Activated T-cell treated with anti-CD3 and anti-CD28 coated beads, Interleukin-2, amount 50 U/mL, for 48 hours (primary cell): ENCODE measurements at places on chromosomes 7 and 10.

DNA sequence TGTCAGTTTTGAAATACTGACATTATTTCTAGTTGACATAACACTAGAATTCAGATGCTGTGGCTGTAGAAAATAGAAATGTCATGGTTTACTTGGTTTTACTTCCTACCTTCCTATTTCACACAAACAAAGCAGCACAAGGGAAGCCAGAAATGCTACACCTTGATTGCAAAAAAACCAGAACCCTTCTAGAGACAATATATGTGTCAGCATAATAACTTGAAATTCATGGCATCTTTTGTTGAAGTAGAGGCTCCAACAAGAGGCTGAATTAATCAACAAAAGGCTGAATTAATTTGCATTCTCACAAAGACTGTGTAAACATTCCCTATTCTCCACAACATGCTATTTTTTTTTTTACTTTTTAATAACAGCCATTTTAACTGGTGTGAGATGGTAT, 25.2 kb downstream of the ZNF117 start:
- DNase-seq = no peak

- no peak for DNase-seq
Observed at GRCh38 chr10:64261676-64262075, 740.5 kb downstream of the REEP3 start.

GRCh38 chr7:20519645-20520044, 95.8 kb upstream of the ABCB5 start:
- no peak for DNase-seq

DNA sequence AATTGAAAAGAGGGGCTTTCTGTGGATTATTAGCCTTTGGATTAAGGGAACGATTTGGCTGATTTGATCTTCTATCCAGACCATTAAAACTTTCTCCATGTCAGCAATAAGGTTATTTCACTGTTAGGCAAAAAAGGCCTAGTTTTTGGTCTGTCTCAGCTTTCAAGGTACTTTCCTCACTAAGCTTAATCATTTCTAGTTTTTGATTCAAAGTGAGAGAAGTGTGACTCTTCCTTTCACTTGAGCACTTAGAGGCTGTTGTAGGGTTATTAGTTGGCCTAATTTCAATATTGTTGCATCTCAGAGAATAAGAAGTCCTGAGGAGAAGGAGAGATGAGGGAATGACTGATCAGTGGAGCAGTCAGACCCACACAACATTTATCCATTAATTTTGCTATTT, 596.0 kb upstream of the TPK1 start:
- no peak for DNase-seq

DNA sequence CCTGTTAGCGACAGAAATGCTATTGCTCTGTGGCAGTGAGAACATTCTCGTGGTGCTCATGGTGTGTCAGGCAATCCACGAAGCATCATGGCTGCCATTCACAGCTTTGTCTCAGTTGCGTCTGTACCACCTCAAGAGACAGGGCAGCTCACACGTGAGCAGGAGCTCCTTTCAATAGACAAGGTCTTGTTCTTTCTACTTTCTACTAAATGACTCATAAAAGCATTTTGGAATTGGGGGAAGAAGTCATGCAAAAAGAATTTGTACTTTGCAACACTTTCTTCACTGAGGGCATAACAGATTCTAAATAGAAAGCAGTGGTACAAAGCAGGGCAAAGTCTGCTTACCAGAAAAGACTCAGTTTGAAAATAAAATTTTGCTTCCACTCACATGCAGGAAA, 638.5 kb downstream of the PHTF2 start:
- no peak for DNase-seq

GRCh38 chr10:905503-905902, 26.0 kb downstream of the LARP4B start:
- no peak for DNase-seq

- DNase-seq = no peak
Observed at GRCh38 chr7:158766570-158767281, 62.1 kb upstream of the NCAPG2 start.

GRCh38 chr7:64045301-64046040, at the start of gene ZNF727:
Gene ZNF727 (plus strand): TSS chr7:64045434. CDS start chr7:64045622, 188 bp downstream.
- DNase-seq = peak; percentile 19

- no peak for DNase-seq
Observed at GRCh38 chr7:29946428-29947186, 43.0 kb downstream of the SCRN1 start.

DNA sequence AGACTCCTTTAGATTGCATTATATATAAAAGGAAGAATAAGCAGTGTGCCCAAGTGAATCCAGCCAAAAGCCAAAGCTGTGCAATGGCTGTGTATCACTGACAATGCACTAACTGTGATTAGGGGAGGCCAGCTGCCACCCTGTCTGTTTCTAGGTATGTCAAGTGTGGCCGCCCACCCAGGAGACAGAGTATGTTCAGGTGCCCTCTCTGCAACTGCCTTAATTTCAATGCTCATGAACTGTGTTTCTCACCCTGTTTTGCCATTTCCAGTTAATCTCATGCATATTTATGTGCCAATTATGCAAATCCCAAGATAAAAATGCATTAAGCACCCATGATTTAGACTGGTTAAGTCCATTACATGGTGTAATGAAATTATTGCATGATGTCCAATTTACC, 159.4 kb downstream of the FRMD4A start:
- no peak for DNase-seq

- DNase-seq = no peak
Observed at GRCh38 chr10:65194126-65194525, 1672.9 kb downstream of the REEP3 start.

DNA sequence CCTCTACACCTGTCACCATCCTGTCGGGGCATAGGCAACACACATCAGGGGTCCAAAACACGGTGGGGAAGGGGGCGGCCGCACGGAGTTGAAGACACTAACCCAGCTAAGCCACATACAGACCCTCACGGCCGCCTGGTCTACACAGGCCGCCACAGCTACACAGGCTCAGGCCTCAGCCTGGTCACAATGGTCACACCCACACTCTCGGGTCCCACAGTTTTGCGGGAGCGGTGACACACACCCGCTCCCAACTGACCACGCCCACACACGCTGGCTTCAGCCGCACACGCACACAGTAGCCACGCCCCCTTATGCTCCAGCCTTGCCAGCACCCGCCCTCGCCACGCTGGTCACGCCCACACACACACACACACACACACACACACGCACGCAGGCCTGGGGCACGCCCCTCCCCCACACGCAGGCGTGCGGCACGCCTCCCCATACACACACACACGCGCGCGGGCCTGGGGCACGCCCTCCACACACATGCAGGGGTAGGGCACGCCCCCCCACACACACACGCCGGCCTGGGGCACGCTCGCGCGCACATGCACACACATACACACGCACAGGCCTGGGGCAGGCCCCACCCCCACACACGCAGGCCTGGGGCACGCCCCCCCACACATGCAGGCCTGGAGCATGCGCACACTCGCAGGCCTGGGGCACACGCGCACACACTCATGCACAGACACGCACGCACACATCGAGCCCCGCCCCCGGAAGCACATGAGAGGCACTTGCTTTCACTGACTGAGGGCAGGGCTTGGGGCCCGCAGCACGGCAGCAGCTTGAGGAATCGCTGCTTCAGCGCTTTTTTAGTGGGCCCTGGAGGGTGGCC, 12.3 kb upstream of the OGA start:
- DNase-seq = peak; percentile 92

- no peak for DNase-seq
Observed at GRCh38 chr10:71893258-71893815, 42.3 kb upstream of the PSAP start.

DNA sequence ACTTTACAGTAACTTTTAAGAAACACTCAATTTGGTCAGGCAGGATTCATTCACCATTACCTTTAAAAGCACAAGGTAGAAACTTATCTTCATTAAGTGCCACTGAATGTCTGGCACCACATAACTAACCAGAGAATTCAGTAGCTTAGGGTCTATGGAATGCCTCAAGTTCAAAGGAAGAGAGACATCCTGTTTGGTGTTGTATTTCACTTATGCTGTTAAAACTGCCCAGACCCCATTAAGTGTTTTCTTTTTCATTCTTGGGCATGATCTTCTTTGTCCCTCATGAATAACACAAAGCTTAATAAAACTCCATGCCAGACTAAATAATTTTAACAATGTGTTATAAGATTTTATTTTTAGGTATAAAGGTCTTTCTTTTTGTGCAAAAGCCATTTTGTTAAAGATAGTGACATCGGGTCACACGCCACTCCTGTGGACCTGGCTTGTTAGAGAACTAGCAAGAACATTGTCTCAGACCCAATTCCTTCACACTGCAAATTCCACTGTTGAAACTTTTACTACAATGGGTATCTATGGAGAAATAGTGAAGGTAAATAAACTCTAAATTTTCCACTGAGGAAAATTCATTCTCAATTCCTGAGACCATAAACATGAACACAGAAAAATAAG, 221.0 kb downstream of the TWIST1 start:
- DNase-seq = no peak

DNA sequence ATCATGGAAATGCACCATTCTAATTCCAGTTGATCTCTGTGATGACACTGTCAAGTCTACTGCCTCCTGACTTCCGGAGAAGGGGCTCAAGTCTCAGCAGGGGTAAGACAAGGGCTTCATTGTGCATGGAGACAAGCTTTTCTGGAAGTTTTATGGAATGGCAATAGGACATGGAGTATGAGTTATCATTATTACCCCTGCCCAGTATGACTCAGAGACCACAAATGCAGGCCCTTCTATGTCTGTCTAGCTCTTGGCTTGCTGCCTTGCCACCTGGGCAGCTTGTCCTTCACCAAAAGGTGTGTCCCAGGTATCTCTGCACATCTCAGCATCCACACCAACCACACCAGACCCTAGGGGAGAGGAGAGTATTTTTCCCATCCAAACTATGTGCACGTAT, 34.9 kb upstream of the KIAA1217 start:
- no peak for DNase-seq

- DNase-seq = no peak
Observed at GRCh38 chr10:129028451-129028850, 438.6 kb upstream of the MGMT start.

DNA sequence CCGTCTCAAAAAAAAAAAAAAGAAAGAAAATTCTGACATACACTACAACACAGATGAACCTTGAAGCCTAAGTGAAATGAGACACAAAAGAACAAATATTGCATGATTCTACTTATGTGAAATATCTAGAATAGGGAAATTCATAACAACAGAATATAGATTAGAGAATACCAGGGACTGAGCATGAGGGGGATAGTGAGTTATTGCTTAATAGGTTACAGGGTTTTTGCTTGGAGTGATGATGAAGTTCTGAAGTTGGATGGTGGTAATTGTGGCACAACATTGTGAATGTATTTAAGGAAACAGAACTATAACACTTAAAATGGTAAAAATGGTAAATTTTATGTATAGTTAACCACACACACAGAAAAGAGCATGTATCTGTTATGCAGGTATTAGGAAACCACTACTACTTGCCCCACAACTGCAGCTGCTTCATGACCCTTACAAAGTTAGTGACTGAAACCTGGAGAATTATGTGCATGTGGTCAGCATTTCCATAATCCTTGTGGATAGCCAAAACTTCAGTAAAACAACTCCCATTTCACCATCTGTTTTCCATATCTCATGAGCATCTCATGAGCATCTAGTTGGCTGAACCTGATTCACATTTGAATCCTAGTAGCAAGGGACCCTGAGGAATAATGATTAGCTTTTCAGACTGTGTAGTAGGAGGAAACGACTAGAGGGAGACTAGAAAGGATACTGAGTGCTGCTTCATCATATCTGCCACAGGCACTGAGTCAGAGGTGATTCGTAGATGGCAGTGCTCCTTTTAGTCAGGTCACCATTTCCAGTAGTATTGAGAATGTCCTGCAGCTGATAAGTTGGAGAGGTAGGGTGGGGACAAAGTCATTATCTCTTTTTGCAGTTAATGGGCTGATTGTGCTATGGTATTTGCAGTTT, 26.3 kb downstream of the SAMD8 start:
- DNase-seq = peak; percentile 45

DNA sequence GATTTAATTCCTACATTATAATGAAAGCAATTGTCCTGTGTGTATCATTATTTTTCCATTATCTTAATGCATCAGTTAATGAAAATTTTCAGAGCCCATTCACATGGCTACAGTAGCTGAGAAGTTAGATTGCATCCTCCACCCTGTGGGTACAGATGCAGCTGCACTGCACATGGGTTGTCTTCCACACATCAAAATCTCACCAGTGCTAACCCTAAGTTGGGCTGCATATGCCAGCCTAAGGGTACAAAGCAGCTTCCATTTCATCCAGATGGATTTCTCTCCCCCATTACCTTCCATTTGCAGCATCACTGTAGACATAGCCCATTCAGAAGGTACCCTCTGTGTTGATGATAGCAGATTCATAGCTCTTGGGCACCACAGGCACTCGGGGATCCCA, 74.7 kb upstream of the WDR11 start:
- DNase-seq = no peak

DNA sequence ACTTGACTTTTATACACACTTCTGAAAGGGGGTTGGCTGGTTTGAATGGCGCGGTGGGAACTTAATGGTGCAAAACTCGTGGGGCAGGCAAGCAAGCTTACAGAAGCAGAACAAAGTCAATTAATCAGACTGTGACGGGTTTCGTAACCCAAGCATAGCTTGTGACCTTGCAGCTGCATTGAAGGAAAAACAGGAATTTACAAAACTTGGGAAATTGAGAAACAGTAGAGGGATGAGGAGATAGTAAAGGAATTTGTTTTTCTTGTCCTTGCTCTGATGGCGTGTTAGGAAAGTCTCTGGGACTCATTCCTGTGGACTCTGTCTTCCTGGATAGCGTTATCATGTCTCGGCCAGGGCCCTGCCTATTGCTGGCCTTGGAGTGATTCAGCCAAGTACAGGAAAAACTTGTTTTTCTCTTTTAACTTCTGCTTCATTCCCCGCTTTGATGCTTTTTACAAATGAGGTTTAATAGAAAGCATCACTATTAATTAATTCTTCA, 220.0 kb upstream of the KCND2 start:
- no peak for DNase-seq

DNA sequence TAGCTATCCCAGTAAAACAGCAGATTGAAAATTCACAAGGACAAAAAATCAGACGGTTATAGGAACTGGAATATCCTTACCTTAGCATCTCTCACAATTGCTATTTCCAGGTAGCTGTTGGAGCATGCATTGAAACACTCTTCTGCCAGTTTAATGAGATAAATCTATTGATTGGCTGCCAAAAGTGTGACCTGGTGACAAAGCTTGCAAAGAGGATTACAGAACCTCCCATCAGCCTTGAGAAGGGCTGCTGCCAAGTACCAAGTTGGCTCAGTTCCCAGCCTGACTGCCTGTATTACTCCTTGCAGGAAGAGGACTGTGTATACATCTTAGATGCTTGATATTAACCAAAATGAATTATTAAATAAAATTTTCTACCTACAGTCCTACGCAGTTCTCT, 5.1 kb downstream of the PRLHR start:
- no peak for DNase-seq

DNA sequence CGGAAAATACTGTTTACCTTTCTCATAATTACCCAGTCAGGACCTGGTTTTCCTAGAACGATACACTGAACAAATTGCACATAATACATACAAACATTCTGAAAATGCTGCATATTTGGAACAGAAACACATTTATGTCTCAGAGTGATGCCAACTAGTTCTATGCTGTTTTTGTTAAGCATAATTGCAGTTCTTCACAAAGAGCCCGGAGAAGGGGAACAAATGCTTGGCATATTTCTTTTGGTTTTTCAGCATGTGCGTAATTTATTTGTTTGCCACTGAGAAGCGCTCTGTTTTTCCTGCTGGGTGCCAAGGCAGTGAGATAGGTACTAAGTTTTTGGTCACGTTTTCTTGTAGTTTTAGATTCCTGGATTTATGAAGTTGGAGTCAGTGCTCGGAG, 181.0 kb upstream of the MDFIC start:
- no peak for DNase-seq
